ENCODE measurements at places on chromosomes 7 and 10.

DNA sequence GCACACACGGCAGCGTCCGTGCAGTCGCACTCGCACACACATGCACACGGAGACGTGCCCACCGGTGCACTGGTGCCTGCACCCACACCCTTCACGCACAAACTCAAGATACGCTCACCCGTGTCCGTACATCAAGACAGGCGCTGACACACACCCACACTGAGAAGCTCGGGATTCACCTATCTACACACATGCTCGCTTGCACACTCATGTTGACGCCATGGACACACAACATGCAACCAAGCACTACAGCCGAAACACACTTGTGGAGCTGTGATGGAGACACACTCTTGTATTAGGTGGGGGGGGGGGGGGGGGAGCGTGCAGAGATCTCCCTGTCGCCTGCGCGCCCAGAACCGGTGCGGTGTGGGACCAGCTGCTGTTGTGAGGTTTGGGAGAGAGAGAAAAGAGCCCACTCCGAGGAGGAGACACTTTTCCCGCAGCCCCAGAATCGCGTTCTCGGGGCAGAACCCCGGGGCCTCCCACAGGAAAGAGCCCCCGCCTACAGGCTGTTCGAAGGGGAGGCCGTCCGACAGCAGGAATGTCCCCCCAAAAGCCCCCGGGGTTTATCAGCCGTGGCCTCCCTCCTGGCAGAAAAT is 605 bp upstream of the NFKB2 start:
- DNase-seq, result no peak

DNA sequence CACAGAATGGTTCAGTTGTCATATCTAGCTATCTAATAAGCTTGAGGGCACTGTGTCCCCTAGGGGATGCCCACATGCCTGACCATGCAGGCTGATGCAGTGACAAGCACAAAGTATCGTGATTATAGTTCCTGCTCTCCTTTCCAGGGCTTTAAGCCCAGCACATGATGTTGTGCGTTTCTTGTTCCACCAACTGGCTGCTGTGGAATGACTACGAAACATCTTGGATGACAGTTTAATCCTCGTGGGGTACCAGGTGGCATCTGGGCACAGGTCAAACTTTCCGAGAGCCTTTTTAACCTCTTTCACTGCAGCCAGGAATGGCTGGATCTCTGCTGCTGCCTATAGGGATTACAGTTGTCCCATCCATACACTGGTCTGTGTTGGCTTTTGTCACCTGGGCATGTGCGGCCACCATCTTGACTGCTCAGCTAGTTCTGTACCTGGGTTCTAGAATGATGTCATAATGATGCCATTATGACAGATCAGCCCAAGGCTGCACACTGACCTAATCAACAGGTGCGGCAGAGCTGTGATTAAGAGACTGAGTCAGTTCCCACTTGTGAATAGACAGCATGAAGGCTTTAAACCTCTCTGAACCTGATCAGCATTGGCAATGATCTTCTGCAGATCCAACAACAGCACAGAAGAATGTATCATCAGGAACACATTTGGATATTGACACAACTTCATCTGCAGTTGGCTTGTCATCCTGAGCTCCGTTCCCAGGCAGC is 144.1 kb downstream of the DLG5 start:
- DNase-seq, result no peak

- no peak for DNase-seq
These were observed 136.3 kb downstream of the SORCS1 start for GRCh38 chr10:107028236-107028635.

- DNase-seq, result no peak
These were observed 40.9 kb downstream of the NSUN6 start for GRCh38 chr10:18610517-18610916.

- no peak for DNase-seq
These were observed 353.7 kb upstream of the NFE2L3 start for GRCh38 chr7:25798344-25798743.

GRCh38 chr10:6409971-6410643 is 170.0 kb downstream of the PRKCQ start:
- DNase-seq, result peak; percentile 3

GRCh38 chr7:36564489-36564888 is 159.8 kb downstream of the AOAH start:
- DNase-seq, result no peak

- no peak for DNase-seq
These were observed 196.4 kb downstream of the GFRA1 start for GRCh38 chr10:116076621-116077020.

DNA sequence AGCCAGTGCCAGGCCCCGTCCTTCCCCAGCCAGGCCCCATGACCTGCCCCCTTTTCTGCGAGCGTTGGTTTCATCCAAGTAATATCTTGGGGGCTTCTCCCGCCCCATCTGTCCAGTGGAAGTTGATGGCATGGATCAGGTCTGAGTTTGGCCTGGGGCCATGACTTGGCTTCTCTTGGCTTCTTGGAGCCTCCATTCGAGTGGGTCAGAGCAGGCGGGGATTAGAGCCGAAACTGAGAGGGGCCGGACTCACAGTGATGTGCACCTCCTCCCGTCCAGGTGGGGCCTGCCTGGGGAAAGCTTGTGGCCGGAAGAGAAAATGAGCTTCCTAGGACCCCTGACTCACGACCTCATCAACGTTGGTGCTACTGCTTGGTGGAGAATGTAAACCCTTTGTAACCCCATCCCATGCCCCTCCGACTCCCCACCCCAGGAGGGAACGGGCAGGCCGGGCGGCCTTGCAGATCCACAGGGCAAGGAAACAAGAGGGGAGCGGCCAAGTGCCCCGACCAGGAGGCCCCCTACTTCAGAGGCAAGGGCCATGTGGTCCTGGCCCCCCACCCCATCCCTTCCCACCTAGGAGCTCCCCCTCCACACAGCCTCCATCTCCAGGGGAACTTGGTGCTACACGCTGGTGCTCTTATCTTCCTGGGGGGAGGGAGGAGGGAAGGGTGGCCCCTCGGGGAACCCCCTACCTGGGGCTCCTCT is 15.1 kb upstream of the LIMK1 start:
- DNase-seq, result no peak

DNA sequence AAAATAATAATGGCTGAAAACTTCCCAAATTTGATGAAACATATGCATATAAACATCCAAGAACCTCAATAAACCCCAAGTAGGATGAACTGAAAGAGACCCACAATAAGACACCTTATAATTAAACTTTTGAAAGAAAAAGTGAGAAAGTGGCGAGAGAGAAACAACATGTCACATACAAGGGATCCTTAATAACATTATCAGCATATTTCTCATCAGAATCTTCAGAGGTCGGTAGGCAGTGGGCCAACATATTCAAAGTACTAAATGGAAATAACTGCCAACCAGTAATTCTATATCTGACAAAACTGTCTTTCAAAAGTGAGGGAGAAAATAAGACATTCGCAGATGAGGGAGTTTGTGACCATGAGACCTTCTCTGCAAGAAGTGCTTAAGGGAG is 16.6 kb upstream of the CCDC6 start:
- no peak for DNase-seq

- DNase-seq, result no peak
These were observed 168.4 kb upstream of the IMMP2L start for GRCh38 chr7:111730476-111731300.

- no peak for DNase-seq
These were observed 14.4 kb upstream of the MTERF1 start for GRCh38 chr7:91894781-91895480.

GRCh38 chr10:86712317-86712707 is 44.0 kb downstream of the LDB3 start:
- DNase-seq, result no peak

- DNase-seq, result no peak
These were observed 77.5 kb downstream of the FOXL3 start for GRCh38 chr7:367351-367901.

- DNase-seq, result peak; percentile 10
These were observed 101.7 kb upstream of the SVIL start for GRCh38 chr10:29736366-29737073.

GRCh38 chr7:108147031-108147563 is 16.9 kb upstream of the LAMB4 start:
- DNase-seq, result no peak

DNA sequence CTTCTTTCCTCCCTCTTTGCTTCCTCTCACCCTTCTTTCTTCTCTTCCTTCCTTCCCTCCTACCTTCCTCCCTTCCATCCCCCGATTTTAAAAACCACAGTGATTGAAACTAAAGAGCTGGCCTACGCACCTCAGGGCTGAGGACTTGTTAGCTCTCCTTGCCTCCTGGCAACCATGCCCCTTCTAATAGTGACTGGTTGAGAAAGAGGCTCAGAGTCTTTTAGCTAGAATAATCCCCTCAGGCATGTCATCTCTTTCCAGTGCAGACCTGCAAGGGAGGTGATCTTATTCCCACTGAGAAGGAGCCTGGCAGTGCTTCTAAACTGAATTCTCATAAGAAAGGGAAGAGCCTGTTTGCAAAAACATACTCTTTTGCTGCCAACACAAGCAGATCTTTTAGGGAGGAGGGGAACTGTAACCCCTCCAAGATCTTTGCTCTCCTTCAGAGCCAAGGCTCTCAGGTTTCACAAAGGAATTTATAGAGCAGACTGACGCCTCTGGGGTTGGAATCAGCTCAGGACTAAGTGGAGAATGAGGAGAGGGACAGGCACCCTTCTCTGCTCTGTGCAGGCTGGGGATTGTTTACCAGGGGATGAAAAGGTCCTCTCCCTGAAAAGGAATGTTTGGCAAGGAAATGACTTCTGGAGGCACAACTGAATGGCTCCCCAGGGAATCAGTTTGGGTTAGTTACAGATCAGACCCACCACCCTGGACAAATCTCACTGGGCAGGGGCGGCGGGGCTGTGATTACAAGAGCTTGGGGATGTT is 9.4 kb upstream of the ANKRD1 start:
- DNase-seq, result no peak

- no peak for DNase-seq
These were observed 61.0 kb downstream of the CAMK2B start for GRCh38 chr7:44264221-44264931.

DNA sequence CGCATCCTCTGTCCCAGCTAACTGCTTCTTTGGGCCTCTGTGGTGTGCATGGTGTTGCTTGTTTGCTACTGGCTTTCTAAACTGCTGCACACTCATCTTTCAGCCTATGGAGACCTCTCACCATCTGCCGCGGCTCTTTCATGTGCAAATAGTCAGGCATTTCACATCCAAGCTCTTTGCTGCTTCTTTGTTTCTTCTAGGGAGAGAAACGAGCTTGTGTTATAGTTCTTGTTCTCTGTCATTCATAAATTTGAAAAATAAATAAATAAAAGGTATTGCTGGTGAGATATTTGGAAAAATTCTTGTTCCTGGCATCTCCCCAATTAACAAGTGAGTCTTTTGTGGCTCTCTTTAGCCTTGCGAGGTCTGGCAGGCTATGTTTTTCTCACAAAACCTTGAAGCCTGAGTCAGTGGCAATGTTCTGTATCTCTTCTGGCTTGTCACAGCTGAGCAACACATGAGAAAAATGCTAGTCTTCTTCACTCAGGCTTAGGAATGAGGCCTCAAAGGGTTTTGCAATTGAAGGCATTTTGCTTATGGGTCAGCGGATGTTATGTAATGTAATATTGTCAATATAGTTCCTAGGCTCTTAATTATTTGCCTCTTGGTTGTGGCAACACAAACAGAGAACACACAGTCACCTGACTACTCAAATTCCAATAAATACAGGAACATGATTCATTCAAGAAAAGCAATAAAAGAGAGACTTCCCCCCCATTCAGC is 274.0 kb downstream of the FRMD4A start:
- DNase-seq, result no peak

DNA sequence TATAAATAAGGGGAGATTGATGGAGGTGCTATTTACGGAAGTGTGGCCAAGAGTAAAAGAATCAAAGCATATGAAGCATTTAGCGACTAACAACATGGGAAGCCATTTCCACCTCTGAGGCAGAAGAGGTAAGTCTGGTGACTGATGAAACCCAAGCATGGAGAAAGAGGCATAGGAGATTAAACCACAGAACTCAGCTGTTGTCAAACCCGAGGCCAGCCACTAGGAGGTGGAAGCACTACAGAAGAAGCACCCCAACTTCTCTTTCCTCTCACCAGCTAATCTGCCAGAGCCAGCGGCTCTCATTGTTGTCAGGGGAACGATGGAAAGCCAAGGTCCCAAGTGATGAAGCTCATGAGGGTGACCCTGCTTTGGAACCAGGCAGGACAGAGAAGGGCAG is 19.6 kb upstream of the CNTNAP2 start:
- no peak for DNase-seq

DNA sequence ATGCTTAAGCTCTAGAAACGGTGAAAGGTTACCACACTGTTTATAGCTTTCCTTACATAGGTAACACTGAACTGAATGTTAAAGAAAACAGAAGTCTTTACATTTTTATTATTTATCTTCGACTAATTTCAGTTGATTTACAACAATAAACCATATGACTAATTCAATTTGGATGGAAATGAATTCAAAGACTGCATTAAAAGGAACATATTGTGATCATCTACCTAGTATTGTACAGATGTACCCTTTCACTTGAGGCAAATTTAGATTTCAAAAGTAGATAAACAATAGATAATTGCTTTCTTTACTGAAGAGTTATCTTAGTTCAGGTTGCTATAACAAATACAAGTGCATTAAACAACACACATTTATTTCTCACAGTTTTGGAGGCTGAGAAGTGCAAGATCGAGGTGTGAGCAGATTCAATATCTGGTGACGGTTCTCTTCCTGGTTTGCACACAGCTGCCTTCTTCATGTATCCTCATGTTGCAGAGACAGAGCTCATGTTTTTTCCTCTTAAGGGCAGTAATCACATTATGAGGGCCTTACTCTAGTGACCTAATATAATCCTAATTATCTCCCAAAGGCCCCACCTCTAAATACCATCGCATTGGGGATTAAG is 15.0 kb upstream of the ARMC3 start:
- no peak for DNase-seq

GRCh38 chr7:44976746-44977196 is 2.0 kb downstream of the MYO1G start:
- DNase-seq, result no peak

- DNase-seq, result no peak
These were observed 181.6 kb downstream of the PTPN20 start for GRCh38 chr10:47092831-47093230.

- no peak for DNase-seq
These were observed 26.3 kb downstream of the GUSB start for GRCh38 chr7:65955718-65956117.

- DNase-seq, result no peak
These were observed 117.0 kb downstream of the KBTBD2 start for GRCh38 chr7:32774541-32774951.

DNA sequence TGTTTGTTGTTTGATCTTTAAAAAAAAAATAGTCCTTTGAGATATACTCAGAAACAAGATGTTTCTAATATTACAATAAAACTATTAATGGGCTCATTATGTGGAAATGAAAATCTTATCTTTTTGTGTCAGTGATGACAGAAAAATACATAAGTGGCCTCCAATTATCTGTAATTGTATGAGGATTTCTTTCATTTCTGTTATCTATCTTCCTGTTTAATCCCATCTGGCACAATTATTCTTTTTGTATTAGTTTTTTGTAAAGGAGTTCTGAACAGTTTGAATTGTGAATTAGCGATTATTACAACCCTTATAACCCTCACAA is 270.8 kb downstream of the BBS9 start:
- no peak for DNase-seq

- DNase-seq, result no peak
These were observed 8.5 kb downstream of the RASSF4 start for GRCh38 chr10:44968091-44968490.

GRCh38 chr10:14409856-14410458 is 79.2 kb upstream of the FRMD4A start:
- DNase-seq, result no peak
